ENCODE measurements at places on chromosomes 13 and 19.

- no peak for DNase-seq
These were observed 2.3 kb downstream of the MYH14 start for GRCh38 chr19:50205681-50206138.

DNA sequence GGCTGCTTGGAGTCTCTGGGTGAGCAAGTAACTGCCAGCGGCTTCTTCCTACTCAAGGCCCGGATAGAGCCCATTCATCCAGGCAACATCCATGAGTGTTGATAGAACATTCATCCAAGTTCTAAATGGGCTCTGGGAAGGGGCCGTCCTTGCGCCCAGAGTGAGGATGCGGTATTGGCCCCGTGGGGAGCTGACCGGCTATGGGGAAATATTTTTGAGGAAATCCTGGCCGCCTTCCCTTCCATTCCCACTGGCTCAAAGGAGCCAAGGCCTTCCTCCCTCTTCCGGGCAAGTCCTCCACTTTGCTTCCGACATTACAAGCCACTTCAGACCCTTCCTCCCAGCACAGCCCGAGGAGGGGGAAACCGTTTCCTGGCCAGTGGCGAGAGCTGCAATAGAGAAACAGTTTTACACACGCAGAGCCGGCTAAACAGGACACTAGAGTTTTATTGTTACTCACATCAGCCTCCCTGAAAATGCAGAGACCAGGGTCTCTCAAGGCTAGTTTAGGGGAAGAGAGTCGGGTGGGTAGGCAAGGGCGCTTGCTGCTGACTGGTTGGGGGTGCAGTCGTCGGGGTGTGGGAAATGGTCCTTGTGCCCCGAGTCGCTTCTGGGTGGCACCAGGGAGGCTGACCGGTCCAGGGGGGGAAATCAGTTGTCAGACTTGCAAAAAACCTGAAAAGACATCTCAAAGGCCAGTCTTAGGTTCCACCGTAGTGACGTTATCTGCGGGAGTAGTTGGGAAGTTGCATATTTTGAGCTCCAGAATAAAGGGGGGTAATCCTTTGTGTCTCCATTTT is 37.5 kb downstream of the C13orf46 start:
- DNase-seq = peak; percentile 63

GRCh38 chr19:7426986-7427385 is 61.8 kb downstream of the PEX11G start:
- DNase-seq = no peak

GRCh38 chr19:17873786-17874757 is 2.3 kb downstream of the SLC5A5 start:
- DNase-seq = no peak

DNA sequence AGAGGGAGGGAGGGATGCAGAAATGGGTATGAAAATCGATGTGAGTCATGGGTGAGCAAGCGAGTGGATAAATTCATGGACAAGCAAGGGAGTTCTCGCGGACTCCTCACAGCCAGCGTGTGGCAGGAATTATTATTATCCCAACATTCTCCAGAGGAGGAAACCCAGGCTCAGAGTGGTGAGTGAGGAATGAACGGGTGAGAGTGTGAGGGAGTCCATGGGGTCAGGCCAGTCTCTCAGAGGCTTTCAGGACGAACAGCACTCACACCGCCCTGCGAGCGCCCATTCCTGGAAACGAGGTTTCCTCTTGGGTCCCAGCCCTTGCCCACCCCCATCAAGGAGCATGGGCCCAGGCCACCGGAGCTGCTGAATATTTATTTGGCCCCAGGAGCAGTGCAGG is 6.3 kb upstream of the DNAAF3 start:
- DNase-seq = no peak

DNA sequence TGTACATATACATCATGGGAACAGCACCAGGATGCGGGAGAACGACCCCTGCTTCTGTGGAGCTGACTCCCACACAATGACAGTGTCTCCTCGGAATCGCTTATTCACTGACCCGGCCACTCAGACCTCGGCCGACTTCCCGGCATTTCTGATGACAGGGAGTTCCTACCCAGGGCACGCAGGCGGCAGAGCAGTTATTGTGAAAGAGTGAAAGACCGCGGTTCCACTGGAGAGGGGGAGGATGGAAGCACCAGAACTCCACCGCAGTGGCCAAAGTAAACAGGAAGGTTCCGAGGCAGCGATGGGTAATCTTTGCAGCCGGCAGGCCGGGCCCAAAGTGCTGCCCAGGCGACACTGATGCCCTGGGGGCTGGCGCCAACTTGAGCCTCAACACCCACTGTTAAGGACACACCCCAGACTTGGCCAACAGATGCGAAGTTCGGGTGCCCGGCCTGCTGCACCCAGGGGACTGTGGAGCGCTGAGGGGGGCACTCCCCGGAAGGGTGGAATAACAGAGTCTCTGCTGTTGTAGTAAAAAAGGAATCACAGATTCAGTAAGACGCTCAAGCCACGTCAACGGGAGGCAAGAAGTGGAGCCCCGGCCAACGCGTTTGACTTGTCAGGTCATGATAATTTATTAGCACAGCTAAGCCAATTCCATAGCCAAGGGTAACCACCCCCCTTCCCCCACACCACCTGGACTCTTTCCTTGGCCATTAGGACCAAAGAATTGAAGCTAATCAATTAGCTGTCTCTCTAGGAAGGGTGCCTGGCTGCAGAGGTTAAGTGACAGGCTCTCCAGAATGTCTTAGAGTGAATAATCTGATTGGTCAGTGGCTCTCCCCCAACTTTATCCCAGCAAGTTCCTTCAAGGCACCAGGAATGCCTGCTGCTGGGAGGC is 5.8 kb downstream of the MLLT1 start:
- DNase-seq = peak; percentile 94

GRCh38 chr13:22427066-22427465 is 753.7 kb upstream of the SGCG start:
- no peak for DNase-seq

DNA sequence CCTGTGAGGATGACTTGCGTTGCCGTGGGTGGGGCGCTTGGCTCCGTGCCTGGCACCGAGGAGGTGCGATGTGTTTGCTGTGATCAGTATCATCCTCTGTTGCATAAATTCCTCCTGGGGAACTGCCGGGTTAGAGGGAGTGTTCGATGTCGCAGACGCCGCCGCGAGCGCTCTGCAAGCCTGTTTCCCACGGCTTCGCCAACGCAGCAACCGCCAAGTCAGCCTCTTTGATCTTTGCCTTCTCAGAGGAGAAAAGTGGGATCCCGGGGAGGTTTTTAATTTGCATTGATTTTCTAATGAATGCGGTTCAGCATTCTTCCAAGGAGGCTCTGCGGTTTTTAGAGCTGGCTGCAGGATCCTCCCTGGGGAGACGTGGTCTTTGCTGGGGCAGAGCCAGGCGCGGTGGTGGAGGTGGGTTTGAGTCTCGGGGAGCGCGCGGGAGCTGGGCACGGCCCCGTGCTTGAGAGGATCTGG is 7.6 kb downstream of the GPR32 start:
- DNase-seq = no peak
